PC-9 (cell line): ENCODE measurements at places on chromosomes 6 and 20. TPM values are rescaled to one million over a fixed set of nuclear protein-coding genes. Genes with fewer than 3 reads are reported as not detected.

- H3K27me3 ChIP-seq, result no peaks in the 10 kb centered on the region
- no peaks in the 10 kb centered on the region for H3K36me3 ChIP-seq
- no peak overlapping the region for H3K27ac ChIP-seq
- no peaks in the 10 kb centered on the region for H3K4me1 ChIP-seq
- no peak for DNase-seq
Measured at GRCh38 chr6:156972145-156972544, 195.0 kb downstream of the ARID1B start.

GRCh38 chr20:21490105-21490504, 23.8 kb downstream of the NKX2-2 start:
- H3K36me3 ChIP-seq, result no peaks in the 10 kb centered on the region
- peaks cover 51% of the 10 kb centered on the region for H3K27me3 ChIP-seq
- no peak overlapping the region for H3K27ac ChIP-seq
- H3K4me3 ChIP-seq, result no peak overlapping the region

DNA sequence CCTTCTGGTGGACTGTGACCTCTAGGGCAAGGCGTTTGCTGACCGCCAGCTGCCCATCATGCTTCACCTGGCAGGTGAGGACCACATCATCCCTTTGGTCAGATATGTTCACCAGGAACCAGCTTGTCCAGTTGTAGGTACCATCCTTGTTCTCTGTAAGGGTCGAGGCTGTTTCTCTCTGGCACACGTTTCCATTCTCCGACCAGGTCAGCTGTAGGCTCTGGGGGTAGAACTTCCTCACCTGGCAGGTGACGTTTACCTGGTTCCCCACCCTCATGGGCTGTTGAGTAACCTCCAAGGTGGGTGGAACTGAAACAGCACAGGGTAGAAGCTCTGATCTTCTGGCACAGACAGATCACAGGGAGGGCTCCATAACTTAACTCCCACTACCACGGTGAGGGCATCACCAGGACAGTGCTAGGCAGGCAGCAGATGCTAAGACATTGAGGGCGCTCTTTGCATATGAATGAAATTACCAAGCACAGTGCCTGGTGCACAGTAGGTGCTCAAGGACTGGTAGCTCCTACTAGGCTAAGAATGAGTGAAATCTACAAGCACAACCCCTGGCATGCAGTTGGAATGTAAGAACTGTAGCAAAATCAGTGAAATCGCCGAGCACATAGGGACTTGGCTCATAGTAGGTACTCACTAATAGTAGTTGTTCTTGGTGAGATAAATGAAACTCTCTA, 15.6 kb upstream of the SIRPB1 start:
- no peaks in the 10 kb centered on the region for H3K27me3 ChIP-seq
- no peaks in the 10 kb centered on the region for H3K36me3 ChIP-seq
- DNase-seq, result no peak

- H3K36me3 ChIP-seq, result no peaks in the 10 kb centered on the region
- H3K4me1 ChIP-seq, result no peaks in the 10 kb centered on the region
- peaks cover 15% of the 10 kb centered on the region; the same call in 1 of the 2 replicates for H3K27me3 ChIP-seq
- no peak for DNase-seq
- H3K27ac ChIP-seq, result no peak overlapping the region
Measured at GRCh38 chr6:68635412-68635705, 277 bp downstream of the ADGRB3 start.

ZSCAN23 gene
- total RNA-seq, result 9.1 and 12.0 TPM in 2 replicates

ISM1 gene
- not detected in 2 replicates for total RNA-seq

DNA sequence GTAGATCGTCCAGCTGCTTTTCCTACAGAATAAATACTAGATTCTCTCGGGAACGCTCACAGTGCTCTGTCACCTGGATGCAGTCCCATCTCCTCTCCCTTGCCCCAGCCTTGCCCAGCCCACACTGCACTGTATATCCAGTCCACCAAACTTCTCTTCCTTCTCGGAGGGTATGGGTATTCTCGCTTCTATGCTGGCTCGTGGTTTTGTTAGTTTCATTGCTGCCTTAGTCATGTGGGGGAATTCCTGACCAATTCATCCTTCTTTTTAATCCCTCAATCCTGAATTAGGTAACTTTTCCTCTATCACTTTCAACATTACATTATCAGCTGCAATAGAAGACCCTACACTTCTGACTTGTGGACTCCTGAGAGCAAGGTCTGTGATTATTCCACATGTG, 252.4 kb downstream of the GMDS start:
- no peaks in the 10 kb centered on the region for H3K4me1 ChIP-seq
- no peak for DNase-seq
- H3K4me3 ChIP-seq, result no peak overlapping the region
- H3K27ac ChIP-seq, result no peak overlapping the region
- no peaks in the 10 kb centered on the region for H3K27me3 ChIP-seq

DNA sequence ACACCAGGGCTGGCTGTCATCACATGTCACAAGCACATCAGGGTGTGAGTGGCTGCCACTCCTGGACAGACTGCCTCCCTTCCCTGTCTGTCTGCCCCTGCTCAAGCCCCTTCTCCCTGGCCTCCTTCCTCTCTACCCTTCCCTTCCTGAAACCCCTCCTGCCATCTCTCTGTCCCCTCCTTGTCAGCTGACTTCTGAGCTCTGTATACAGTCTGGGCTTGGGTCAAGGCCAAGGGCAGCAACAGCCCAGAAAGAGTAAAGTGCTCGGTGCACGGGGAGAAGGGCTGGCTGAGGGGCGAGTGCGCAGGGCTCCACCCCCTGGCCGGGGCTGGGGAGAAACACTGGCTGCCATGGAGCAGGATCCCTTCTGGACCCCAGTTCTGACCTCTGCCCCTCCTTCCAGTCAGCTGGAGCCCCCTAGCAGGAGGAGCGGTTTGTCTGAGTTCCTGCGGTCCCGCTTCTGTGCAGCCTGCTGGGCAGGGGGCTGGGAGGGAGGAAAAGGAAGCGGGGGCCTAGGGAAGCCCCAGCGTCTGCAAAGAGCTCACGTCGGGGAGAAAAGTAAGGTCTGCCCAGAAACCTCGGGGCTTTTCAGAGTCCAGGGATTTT, 2.0 kb downstream of the LKAAEAR1 start:
- no peak overlapping the region for H3K4me3 ChIP-seq
- H3K27me3 ChIP-seq, result peaks cover 38% of the 10 kb centered on the region
- no peak for DNase-seq
- peaks cover 14% of the 10 kb centered on the region for H3K4me1 ChIP-seq
- no peak overlapping the region for H3K27ac ChIP-seq

DNA sequence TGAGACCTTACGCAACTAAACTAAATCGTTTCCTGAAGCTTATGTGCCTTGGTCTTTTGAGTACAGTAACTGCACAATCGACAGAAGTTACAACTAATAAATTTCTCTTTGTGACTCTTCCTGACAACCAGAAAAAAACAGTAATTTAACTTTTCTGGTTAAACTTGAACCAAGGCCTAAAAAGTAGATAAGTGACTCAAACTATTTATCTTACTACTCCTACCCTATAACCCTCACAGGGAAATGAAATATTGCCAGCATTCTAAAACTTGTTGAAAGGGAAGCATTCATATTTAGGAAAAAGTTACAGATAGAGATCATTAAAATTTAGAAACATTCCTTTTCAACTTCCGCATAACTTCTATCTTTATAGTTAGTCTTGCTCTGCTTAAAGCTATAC, 1034.4 kb downstream of the EYS start:
- no peaks in the 10 kb centered on the region for H3K4me1 ChIP-seq
- H3K4me3 ChIP-seq, result no peak overlapping the region
- DNase-seq, result no peak
- no peaks in the 10 kb centered on the region for H3K36me3 ChIP-seq
- no peaks in the 10 kb centered on the region for H3K27me3 ChIP-seq

GRCh38 chr6:100176311-100176950, 182.4 kb upstream of the MCHR2 start:
- H3K27ac ChIP-seq, result peak overlapping the region; percentile 74
- peak; percentile 42 for DNase-seq
- H3K4me3 ChIP-seq, result 0 out of 2 replicates have a peak overlapping the region, but pooled peaks have one; percentile 8
- H3K36me3 ChIP-seq, result no peaks in the 10 kb centered on the region
- peaks cover 24% of the 10 kb centered on the region for H3K4me1 ChIP-seq

TTBK1 gene
- total RNA-seq, result 0.07 and 0.15 TPM in 2 replicates

GRCh38 chr6:156109713-156110112, 654.1 kb upstream of the NOX3 start:
- H3K36me3 ChIP-seq, result no peaks in the 10 kb centered on the region
- DNase-seq, result no peak

DNA sequence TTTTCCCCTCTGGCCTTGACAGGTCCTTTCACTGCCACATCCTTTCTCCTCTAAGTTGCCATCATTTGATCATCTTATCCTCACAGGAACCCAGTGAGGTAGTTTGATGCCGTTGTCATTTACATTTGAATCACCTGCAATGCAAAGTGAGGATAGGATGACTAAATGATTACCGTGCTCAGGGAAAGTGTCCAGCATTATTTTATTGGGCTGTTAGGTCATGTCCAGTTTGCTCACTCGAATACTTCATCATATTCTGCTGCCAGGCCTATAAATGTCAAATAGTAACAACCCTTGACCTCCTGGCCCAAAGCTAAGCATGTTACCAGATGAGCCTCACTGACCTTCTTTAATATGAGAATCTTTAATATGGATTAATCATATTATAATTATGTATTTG, 1068.7 kb upstream of the FLRT3 start:
- DNase-seq, result no peak
- H3K36me3 ChIP-seq, result no peaks in the 10 kb centered on the region
- H3K4me3 ChIP-seq, result no peak overlapping the region
- no peaks in the 10 kb centered on the region for H3K4me1 ChIP-seq

GRCh38 chr6:166488076-166488685, 98.3 kb downstream of the RAMACL start:
- H3K27ac ChIP-seq, result no peak overlapping the region
- no peaks in the 10 kb centered on the region for H3K27me3 ChIP-seq
- H3K4me3 ChIP-seq, result no peak overlapping the region
- no peaks in the 10 kb centered on the region for H3K4me1 ChIP-seq
- H3K36me3 ChIP-seq, result no peaks in the 10 kb centered on the region

- H3K4me1 ChIP-seq, result 0 out of 2 replicates have a peak, but pooled peaks cover 5% of the 10 kb centered on the region
- no peaks in the 10 kb centered on the region for H3K36me3 ChIP-seq
- H3K27ac ChIP-seq, result no peak overlapping the region
Measured at GRCh38 chr20:38645980-38646858, 44.6 kb downstream of the ARHGAP40 start.

DNA sequence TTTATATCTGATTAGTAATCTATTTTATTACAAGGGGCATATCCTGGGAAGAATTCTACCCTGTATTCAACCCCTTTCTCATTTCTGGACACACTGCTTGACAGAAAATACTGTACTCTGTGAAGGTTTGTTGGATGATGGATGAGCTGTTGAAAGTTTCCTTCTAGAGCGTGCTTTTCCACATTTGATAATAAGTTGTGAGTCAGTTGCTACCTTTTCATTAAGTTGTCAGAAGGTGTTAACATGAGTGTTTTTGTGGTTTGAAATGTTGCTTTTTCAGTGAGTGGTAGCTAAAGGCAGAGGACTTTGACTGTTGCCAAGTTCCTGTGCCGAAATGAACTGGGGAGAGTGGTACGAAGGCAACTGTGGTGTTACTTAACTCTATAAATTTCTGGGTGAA, 3.9 kb upstream of the ECI2 start:
- H3K4me1 ChIP-seq, result peaks cover 13% of the 10 kb centered on the region
- no peaks in the 10 kb centered on the region for H3K27me3 ChIP-seq
- no peaks in the 10 kb centered on the region for H3K36me3 ChIP-seq
- H3K27ac ChIP-seq, result no peak overlapping the region
- no peak overlapping the region for H3K4me3 ChIP-seq

ANKEF1 gene
- total RNA-seq, result 9.5 and 11.1 TPM in 2 replicates

- no peak overlapping the region for H3K4me3 ChIP-seq
- H3K4me1 ChIP-seq, result peaks cover 11% of the 10 kb centered on the region
- DNase-seq, result no peak
Measured at GRCh38 chr6:44228031-44228430, 4.6 kb downstream of the SLC29A1 start.

DNA sequence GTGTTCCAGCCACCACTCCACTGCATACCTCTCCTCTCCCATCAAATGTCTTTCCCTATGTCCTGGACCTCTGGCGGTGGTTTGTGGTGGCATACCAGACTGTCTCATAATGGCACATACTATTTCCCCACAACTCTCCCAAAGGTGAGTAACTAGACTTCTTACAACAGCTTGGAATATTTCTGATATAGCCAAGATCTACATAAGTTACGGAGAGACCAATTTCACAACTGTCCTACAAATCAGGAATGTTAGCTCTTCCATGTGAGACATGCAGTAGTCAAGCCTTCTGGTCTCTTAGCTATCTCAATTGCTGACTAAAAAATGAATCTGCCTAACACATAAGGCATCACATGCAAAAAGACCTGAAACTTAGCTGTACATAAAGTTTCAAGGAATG, 588.9 kb downstream of the RNF144B start:
- H3K4me1 ChIP-seq, result no peaks in the 10 kb centered on the region
- H3K27me3 ChIP-seq, result no peaks in the 10 kb centered on the region
- no peak overlapping the region for H3K4me3 ChIP-seq
- no peak overlapping the region for H3K27ac ChIP-seq
- H3K36me3 ChIP-seq, result no peaks in the 10 kb centered on the region

- no peak overlapping the region for H3K4me3 ChIP-seq
- H3K27ac ChIP-seq, result no peak overlapping the region
- H3K36me3 ChIP-seq, result no peaks in the 10 kb centered on the region
- DNase-seq, result no peak
Measured at GRCh38 chr6:131924881-131925474, 26.2 kb downstream of the CCN2 start.

GRCh38 chr6:137975188-137975940, 108.3 kb downstream of the TNFAIP3 start:
- no peaks in the 10 kb centered on the region for H3K27me3 ChIP-seq
- H3K27ac ChIP-seq, result no peak overlapping the region
- DNase-seq, result no peak
- H3K4me3 ChIP-seq, result no peak overlapping the region
- no peaks in the 10 kb centered on the region for H3K36me3 ChIP-seq

DNA sequence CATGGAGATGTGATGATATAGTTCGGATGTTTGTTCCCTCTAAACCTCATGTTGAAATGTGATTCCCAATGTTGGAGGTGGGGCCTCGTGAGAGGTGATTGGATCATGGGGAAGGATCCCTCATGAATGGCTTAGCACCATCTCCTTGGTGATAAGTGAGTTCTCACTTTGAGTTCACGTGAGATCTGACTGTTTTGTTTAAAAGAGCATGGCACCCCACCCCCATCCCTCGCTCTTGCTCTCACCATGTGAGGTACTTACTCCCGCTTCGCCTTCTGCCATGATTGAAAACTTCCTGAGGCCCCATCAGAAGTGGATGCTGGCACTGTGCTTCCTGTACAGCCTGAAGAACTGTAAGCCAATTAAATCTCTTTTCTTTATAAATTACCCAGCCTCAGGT, 10.9 kb downstream of the SLC32A1 start:
- no peak for DNase-seq
- peaks cover 98% of the 10 kb centered on the region for H3K27me3 ChIP-seq
- no peaks in the 10 kb centered on the region for H3K4me1 ChIP-seq
- no peak overlapping the region for H3K4me3 ChIP-seq
- no peaks in the 10 kb centered on the region for H3K36me3 ChIP-seq

DNA sequence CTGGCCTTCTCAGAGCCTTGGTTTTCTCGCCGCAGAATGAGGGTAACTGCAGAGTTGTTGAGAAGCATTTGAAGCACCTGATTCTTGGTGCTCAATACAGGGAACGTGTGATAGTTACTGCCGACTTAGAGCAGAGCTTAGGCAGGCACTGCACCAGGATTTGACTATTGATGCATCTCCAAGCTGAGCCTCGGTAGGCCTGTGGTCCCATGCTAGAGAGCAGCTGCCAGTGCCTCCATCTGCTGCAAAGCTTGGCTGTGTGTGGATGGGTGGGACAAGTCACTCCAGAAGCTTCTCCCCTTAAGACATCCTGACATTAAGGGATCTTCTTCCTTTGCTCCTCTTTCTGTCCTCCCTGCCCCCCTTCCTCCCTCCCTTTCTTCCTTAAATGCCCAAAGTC, 40.9 kb downstream of the FAM209B start:
- H3K4me3 ChIP-seq, result no peak overlapping the region
- DNase-seq, result no peak
- H3K27me3 ChIP-seq, result no peaks in the 10 kb centered on the region
- H3K36me3 ChIP-seq, result no peaks in the 10 kb centered on the region

UBE3D gene
- 5.5 and 6.0 TPM in 2 replicates for total RNA-seq
